ENCODE measurements at places on chromosomes 6 and 20.

DNA sequence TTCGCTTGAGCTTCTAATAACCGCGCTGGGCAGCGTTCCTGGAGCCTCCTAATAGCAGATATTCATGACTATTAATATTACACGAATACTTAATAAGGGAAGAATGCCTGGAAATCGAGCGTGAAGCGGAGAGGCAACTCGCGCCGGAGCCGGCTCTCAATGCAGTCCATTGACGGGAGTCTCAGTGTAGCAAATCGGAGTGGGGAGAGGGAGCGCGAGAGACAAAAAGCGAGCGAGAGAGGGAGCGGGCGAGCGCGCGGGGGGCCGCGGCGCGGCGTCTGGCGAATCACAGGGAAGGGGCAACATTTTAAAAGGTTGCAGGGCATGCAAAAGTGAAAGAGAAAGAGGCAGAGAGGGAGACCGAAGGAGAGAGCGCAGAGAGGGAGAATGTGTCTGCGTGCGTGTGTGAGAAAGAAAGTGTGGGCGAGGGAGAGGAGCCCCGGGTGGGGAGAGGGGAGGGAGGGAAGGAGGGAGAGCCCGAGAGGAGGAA is 2.9 kb downstream of the TFAP2A start:
- peak; percentile 53 for DNase-seq

- no peak for DNase-seq
Measured at GRCh38 chr6:63305277-63305676, 14.5 kb downstream of the LGSN start.

DNA sequence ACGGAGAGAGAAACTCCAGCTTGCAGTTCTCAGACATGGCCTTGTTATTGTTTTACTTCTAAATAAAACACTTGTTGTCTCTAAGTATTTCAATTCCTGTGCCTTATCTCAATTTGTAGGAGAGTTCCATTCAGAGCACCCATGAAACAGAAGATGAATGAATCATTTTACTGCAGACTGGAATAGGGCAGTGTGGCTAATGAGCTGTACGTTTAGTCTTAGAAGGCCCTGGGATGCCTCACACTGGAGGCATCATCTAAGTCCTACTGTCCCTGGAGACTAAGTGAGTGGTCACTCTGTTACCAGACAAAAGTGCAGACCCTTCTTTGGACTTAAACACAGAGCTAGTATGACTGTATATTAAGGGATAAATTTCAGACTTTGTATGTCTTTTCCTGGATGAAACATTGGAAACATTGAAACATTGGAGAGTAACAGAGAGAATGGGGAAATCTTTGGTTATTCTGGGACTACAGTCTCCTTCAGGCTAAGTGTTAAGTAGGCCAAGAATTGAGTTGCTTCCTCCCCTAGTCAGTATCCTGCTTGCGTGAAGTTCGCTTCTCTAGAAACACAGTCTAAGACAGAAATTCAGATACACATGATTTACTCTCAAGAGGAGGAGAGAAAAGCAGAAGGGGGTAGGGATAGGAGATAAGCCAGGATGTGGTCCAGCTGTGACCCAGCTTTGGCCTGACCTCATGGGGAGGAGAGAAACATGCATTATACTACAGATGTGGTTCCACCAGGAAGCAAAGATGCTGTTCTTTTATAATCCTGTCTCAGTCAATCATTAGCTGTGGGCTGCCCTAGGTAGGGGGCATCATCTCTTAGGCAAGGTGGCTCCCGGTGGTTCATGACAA is 167.4 kb upstream of the BMP2 start:
- DNase-seq, result no peak

GRCh38 chr20:23227976-23228375 is 122.6 kb upstream of the NXT1 start:
- DNase-seq, result no peak

- DNase-seq, result peak; percentile 25
Measured at GRCh38 chr20:37990571-37991151, 42.6 kb downstream of the TTI1 start.

- DNase-seq, result no peak
Measured at GRCh38 chr20:20362774-20363433, 5.0 kb upstream of the INSM1 start.

- DNase-seq, result no peak
Measured at GRCh38 chr6:16800341-16800740, 39.1 kb upstream of the ATXN1 start.

All from CD4-positive, alpha-beta memory T cell (primary cell).